ENCODE measurements at places on chromosomes 3 and 15.
A peak's percentile ranks its signal among the peaks of the same experiment; 100 is the strongest.

- DNase-seq: peak; percentile 44
These were observed 60.6 kb downstream of the ZNF280D start for GRCh38 chr15:56672721-56673120.

- DNase-seq: no peak
These were observed 23.9 kb downstream of the ITPR1 start for GRCh38 chr3:4517093-4517492.

GRCh38 chr3:182235504-182235903, 523.8 kb downstream of the SOX2 start:
- no peak for DNase-seq

DNA sequence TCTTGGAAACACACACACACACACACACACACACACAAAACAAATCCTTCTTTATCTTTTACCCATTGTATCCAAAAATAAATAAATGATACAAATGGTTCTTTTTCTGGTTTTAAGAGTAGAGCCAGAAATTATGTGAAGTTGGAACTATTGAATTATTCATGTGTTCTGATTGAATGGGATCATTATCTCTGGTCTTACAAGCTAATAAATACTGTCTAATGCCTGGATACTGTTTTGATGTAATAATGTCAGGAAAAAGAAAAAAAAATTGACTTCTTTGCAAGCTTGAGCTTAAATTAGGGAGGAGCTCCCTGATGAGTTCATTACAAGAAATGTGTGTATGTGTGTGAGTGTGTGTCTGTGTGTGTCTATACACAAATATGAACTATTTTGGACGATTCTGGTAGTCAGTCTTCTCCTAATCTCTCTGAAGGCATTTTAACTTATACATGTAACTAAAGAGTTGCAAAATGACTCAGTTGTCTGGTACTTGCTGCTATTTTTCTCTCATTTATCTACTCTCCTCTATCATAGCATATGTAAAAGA, 507.2 kb upstream of the AGTR1 start:
- DNase-seq: no peak

- DNase-seq: no peak
These were observed 233.4 kb downstream of the LSAMP start for GRCh38 chr3:116211901-116212300.

DNA sequence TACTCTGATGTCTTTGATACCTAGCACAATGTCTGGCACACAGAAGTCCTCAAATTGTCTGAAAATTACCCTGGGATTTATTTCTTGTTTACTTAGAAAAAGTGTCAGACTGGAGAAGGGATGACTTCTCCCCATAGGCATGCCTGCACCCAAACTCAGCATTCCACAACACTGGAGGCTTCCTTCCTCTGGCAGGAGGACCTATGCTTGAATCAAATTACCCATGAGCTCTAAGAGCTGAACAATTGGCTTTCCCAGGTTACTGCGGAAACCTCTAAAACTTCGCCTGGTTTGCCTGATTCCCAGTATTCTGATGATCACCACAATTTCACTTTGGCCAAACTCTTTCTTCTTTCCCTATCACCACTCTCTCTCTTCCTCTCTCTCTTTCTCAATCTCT, 217.4 kb downstream of the DIPK2A start:
- no peak for DNase-seq

- DNase-seq: no peak
These were observed 124.6 kb upstream of the GBE1 start for GRCh38 chr3:81886081-81886480.

GRCh38 chr15:66815318-66815717, 113.3 kb downstream of the SMAD6 start:
- DNase-seq: peak; percentile 74

- DNase-seq: no peak
These were observed at the start of gene GUCA1C for GRCh38 chr3:108953700-108954099. Gene GUCA1C, minus strand, starts transcription at chr3:108953879. Its CDS starts 117 bp downstream, at chr3:108953762.

- no peak for DNase-seq
These were observed 192.0 kb downstream of the GHSR start for GRCh38 chr3:172256101-172256734.

- no peak for DNase-seq
These were observed 409.8 kb downstream of the ROBO2 start for GRCh38 chr3:77449459-77450350.

- no peak for DNase-seq
These were observed 78.2 kb downstream of the SNRK start for GRCh38 chr3:43364494-43364893.

- peak; percentile 77 for DNase-seq
These were observed 8.3 kb downstream of the PLD1 start for GRCh38 chr3:171801738-171802589.

DNA sequence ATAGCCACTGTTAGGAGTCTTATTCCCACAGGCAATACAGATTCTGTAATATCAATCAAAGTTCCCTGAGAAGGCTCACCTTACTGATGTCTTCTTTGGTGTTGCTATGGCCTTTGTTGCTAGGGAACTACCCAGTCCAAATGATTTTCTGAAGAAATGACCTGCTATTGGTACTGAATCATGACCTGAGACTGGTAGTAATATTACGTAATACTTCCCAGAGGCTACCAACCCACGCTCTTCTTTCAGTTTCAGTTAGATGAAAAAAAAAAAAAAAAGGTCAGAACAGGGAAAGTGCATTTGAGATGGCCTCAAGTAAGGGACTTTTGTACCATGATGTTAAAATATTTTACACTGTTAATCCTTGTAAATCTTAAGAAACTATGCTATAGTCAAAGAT, 1092.5 kb upstream of the EPHA6 start:
- DNase-seq: no peak

- DNase-seq: no peak
These were observed 38.7 kb upstream of the SLCO2A1 start for GRCh38 chr3:134068429-134068828.

GRCh38 chr3:173993299-173993698, 595.8 kb downstream of the NLGN1 start:
- peak; percentile 57 for DNase-seq

DNA sequence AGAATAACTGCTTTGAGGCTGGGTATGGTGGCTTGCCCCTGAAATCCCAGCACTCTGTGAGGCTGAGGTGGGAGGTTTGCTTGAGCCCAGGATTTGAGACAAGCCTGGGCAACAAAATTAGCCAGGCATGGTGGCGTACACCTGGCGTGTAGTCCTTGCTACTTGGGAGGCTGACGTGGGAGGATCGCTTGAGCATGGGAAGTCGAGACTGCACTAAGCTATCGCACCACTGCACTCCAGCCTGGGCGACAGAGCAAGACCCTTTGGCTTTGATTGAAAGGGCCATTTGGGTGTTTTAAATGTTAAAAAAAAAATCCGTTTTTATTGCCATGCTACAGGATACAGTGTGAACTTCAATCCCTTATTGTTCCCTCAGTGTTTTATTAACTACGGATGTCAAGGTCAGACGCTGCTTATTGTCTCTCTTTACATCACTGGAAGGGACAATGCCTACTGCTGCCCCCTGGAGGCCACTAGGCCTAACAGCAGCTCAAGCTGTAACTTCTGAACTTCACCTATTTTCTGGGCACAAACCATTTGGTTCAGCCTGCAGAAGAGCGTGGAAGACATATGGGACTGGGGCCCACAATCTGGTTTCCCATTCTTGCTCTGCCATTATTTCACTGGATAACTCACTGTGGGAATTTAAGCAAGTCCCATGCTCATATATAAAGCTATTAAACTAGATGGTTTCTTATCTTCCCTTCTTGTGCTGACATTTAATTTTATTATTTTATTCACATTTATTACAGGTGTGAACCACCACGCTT, 15.3 kb upstream of the IREB2 start:
- no peak for DNase-seq

DNA sequence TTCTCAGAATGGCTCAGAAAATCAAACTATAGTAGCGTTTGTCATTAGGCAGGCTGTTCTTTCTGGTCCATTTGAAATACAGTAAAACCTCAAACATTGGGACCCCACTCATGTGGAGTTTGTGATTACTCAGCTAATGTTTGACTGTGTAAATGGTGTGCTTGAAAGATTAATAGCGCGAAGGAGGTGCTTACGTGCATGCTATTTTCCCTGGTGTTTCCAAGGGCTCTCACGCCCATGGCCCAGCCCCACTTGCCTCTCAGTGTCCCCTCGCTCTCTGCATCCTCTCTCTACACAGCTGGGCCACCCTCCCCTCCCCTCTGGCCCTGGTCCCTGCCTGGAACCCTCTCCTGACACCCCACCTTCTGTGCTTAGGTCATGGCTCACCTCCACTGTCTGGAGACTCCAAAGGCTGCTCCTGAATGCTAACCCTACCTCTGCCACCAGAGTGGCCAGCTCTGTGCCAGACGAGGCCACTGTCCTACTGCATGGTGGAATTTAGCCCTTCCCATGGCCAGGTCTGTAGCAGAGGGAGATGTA, 194.2 kb downstream of the PLCL2 start:
- no peak for DNase-seq

GRCh38 chr15:89030311-89030710, 57.9 kb upstream of the ABHD2 start:
- DNase-seq: no peak

- DNase-seq: no peak
These were observed 79.1 kb downstream of the SLC25A26 start for GRCh38 chr3:66299891-66300290.

DNA sequence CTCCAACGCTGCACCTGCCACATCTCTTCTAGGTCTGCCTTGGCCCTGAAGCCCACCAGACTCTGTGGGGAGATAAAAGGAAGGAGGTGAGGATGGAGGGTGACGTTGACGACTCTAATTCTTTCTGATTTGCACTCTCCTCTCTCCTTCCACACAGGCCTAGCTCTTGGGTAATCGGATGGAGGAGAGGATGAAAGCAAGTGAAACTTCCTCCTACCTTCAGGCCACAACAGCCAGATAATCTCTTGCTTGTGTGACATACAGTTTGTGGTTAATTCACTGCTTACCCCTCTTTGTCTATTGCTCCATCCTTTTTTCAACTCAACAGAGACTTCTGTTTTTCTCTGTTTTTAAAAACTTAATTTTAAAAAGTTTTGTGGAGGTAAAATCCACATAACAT, 208.1 kb downstream of the SV2B start:
- DNase-seq: no peak

- no peak for DNase-seq
These were observed 13.9 kb downstream of the UPK1B start for GRCh38 chr3:119187266-119187665.

- DNase-seq: no peak
These were observed 11.7 kb downstream of the RAD54L2 start for GRCh38 chr3:51550080-51550819.

DNA sequence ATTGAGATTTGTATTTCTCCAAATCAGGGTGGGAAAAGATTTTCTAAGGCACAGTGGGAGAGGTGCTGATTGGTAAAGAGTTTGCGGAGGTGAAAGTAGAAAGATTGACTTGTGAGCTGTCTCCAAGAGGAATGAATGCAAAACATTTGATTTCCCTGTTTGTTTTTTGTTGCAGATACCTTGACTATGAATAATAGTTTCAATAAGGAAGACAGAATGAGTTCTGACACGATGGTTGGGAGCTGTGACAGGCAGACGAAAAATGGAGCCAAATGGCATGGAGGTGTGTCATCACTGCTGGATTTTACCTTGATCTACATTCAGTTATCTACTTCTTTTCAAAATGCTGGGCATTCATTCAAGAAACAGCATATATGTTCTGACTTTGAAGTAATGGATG, 145.1 kb downstream of the NFKBIZ start:
- DNase-seq: no peak

DNA sequence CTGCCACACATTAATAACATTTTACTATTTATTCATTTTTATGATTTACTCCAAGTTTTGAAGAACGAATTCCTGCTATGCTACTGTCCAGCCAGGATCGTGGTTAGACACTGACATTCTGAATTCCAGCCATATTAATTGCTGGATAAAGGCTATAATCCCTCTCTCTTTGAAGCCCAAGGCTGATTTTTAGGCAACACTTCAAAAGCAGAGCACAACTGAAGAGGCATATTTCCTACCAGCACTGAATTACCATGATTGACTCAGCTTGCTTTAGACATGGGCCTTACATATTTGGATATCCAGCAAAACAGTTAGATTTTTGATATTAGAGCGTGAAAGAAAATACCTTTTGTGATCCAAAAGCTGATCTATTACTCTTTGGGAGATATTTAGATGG, 205.0 kb downstream of the ZIC1 start:
- DNase-seq: no peak

DNA sequence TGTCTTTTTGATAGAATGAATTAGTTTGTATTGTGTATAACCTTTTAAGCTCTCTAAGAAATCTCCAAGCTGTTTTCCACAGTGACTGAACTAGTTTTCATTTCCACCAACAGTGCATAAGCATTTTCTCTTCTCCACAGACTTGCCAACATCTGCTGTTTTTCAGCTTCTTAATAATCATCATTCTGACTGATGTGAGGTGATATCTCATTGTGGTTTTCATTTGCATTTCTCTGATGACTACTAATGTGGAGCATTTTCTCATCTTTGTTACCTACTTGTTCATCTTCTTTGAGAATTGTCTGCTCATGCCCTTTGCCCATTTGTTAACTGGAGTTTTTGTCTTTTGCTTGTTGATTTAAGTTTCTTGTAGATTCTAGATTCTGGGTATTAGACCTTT, 777.5 kb downstream of the OTOL1 start:
- DNase-seq: no peak

- no peak for DNase-seq
These were observed 38.2 kb upstream of the GOLGA8B start for GRCh38 chr15:34621675-34622074.

DNA sequence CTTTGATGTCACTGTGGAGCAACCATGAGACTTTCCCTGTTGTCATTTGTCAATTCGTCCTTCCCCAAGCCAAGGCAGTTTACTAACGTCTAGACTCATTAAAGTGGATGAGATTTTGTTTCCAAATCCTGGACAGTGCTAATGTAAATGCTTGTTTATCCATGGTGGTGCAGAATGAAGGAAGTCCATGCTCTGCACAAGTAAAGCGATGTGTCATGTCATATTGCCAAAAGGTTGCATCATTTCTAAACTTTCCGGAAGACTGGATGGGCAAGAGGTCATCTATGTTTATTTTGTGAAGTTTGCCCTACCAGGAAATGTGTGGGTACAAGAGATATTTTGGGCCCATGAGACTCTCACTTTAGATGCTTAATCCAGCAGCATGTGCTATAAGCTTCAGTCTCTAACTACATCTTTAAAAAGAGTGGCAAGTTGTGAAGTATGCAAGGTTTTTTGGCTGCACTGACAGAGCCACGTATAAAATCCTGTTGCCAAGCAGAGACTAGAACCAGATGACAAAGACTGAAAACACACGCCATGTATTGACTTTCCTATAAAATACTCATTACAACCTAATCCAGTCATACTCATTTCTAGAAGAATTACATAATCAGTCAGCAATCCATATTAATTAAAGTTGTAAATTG, 72.1 kb upstream of the FNDC3B start:
- DNase-seq: no peak

Data from non-pigmented ciliary epithelial cell (primary cell).